ENCODE measurements at places on chromosomes 2 and 18.

GRCh38 chr2:100980046-100980445 is 22.0 kb upstream of the RPL31 start:
- DNase-seq, result no peak

DNA sequence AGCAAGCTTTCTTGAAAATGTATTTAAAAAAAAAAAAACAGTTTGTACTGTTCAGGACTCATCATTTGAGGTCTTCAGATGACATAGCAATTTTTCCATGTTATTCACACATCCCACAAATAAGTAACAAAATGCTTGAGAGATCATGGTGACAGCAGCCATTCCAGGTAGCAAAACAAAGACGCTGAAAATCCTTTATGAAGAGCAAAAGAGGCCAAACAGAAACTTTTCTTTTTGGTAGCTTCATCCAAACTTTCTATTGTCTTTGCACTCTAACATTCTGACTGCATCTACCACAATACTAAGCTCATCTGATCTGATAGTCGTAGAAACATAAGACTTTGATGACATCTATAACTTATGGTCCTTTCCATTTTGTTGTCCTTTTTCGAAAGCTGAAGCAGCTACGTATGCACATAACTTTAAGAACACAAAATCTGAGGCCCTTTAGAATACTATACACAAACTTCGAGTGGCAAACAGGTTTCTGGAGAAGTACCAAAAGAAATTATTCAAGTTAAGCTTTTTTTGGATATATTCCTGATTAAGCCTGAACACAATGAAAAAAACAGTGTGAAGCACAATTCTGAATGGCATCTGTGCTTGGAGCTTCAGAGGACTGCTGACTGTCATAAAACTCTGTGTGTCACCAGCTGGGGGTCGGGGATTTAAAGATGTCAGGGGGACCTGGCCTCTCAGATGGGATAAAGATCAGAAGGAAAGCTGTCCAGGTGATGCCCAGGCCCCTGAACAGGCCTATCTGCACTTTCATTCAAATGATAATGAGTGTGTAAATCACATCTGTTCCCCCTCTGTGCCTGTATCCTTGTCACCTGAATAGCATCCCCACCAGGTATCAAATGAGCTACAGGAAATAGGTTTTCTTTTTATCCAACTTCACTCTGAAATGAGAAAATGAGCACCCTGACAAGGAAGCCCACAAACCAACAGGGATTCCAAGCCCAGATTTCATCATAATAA is 75.8 kb downstream of the ZEB2 start:
- no peak for DNase-seq

GRCh38 chr18:1526991-1527390 is 622.3 kb downstream of the ADCYAP1 start:
- DNase-seq, result no peak

- no peak for DNase-seq
Measured at GRCh38 chr2:130390460-130391057, 34.7 kb downstream of the PTPN18 start.

GRCh38 chr2:232502511-232502910 is 14.9 kb upstream of the ECEL1 start:
- no peak for DNase-seq

DNA sequence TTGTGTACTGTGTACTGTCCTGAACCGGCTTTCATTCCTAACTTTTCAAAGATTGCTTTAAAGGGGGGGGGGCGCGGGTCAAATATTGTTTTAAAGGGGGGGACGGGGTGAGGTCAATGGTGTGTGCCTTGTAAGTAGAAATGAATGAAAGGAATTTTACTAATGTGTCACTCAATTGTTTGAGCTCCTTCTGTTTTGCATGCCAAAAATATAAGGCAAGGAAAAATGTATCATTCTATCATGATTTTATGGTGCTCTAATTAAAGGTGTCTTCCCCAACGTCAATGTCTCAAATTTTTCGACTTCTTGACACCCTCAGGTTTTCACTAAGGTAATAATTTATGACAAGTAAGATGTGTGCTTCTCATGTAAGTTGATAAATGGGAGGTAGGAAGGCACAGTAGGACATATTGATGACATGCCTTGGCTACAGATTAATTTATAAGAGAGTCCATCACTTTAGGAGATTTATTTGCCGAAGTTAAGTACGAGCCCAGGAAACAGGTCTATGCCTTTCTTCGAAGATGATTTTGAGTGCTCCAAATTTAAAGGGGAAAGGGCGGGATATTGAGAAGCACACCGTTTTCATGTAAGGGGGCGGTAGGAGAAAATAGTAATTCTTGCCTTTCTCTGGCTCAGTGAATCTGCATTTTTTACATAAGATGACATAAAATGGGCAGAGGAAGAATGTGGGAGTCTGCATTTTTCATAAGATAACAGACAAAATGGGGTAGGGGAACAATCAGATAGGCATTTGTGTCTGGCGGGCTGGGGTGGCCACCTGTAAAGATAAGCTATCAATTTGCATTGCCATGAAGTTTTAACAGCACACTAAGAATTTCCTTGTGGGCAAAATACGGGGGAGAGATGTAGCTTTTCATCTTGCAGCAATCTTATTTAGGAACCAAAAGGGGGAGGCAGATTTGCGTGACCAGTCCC is 1.2 kb upstream of the TRAPPC8 start:
- no peak for DNase-seq

GRCh38 chr2:32258242-32258641 is 6.4 kb downstream of the NLRC4 start:
- no peak for DNase-seq

GRCh38 chr2:88416016-88416663 is 36.4 kb downstream of the FOXI3 start:
- DNase-seq, result no peak

- DNase-seq, result no peak
Measured at GRCh38 chr18:71405169-71405809, 1116.4 kb downstream of the SOCS6 start.

GRCh38 chr2:18441583-18441982 is 118.9 kb downstream of the RDH14 start:
- DNase-seq, result no peak

DNA sequence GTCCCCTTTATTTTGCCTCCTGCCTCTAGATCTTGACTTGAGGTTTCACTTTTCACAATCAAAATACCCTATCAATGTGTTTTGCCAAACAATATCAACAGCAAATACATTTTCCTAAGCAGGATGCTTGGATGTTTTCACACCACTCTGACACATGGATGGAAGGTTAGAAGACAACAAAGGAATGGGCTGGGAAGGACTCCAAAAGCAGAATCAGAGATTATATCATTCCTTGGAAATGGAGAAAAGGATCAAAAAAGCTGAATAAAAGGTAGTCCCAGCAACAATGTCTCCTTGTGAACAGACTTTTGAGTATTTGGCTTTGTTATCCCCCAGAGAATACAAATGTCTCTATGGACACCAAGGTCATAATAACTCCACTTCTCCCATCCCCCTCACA is 170.8 kb downstream of the ETAA1 start:
- DNase-seq, result no peak

GRCh38 chr2:240135706-240136012 is 446 bp downstream of the COPS9 start:
- DNase-seq, result no peak

DNA sequence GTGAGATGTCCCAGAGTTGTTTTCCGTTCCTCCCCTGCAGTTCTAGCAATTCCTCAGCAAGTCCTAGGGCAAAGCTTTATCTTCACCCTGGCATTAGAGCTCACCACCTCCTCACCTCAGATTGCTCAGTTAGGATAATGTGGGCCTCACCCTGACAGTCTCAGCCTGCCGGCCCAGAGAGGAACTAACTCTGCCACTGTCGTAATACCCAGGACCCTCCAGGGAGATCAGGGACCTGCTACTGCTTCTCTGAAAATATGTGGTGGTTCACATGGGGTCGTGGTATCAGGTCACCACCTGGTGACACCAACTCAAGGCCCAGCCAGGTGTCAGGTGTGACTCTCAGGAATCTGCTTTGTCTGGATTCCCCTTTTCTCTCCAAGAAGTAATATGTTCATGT is 120.7 kb downstream of the FEZ2 start:
- DNase-seq, result no peak

- no peak for DNase-seq
Measured at GRCh38 chr2:104857262-104858005, 3.5 kb downstream of the POU3F3 start.

GRCh38 chr18:7545734-7546133 is 21.4 kb upstream of the PTPRM start:
- DNase-seq, result no peak

DNA sequence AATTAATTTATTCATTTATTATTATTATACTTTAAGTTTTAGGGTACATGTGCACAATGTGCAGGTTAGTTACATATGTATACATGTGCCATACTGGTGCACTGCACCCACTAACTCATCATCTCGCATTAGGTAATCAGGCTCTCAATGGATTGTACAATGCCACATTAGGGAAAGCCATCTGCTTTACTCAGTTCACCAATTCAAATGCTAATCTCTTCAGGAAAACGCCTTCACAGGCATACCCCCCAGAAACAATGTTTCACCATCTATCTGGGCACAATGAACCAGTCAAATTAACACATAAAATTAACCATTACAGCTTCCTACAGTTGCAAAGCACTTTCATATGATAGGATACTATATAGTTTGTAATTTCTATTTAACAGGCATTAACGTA is 84.8 kb upstream of the DNAJC10 start:
- DNase-seq, result no peak

DNA sequence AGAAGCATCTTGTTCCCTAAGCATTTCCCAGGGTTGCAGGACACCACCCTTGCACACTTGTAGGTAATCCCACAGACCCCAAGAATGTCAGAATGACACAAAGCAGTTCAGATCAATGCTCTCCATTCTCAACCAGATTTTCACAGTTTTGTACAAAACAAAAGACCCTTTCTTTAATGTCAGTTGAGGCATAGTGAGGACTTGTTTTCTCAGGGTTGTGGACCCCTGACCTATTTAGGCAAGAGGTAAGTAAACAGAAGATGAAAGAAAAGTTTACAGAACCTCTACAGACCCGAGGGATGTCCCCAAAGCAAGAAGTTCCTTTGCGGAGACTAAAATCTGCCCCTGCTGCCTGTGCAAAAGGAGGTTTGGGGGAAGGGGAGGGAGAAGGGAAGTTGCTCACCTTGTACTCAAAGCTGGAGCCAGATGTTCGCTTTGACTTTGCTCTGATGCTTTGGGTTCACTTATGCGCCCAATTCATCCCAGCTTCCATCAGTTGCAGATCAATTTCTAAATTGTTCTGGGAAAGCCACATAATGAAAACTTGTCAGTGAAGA is 635.4 kb downstream of the EPHA4 start:
- DNase-seq, result no peak

- DNase-seq, result no peak
Measured at GRCh38 chr2:48339451-48339850, 190.5 kb upstream of the STON1 start.

GRCh38 chr18:76747676-76748075 is 74.7 kb upstream of the ZNF236 start:
- no peak for DNase-seq

DNA sequence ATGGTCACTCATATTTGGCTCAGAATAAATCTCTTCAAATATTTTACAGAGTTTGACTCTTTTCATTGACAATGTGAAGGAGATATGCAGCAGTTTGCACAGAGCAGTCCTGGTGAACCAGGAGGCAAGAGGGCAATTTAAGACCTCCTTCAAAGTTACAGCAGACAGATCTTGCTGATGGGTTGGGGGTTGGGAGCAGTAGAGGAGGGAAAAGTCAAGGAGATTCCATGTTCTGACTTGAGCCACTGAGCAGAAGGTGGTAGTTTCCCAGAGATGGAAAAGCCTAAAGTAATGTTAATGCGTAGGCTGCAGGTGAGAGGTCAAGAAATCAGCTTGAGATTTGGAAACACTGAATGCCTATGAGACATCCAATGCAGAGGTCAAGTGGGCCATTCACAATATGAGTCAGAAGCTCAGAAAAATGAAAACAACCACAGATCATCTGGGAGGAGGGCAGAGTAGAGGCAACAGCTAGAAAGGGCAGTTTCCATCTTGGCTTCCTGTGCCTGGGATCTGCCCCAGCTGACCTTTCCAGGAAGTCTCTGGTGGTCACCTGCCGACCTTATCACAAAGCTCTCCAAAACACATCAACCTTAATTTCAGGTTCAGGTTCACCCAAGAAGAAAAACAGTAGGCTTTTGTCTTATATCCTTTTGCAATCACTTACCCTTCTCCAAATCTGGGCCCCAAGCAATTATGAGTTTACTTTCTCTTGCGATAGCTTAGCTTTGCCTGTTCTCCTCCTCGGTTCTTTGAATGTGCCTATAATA is 197.5 kb upstream of the ARL4C start:
- no peak for DNase-seq

GRCh38 chr2:171522788-171523087 is 464 bp downstream of the CYBRD1 start:
- no peak for DNase-seq

- no peak for DNase-seq
Measured at GRCh38 chr2:5697562-5697961, 5.4 kb downstream of the SOX11 start.

DNA sequence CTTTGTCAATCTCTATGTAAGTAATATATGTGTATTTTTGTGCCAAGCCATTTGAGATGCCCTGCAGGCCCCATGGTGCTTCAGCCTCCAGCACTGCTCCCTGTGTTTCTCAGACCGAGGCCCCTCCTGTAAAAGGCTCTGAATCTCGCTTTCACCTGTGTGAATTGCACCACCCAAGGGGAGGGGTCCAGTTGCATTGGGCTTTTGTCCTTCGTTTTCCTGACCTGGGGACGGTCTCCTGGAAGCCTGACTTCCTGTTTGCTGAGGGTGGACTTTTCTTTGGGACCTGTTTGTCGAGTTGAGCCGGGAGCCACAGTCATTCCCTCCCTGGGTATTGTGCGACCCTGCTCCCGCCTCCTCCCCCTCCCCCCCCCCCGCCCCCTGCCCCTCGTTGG is 48.9 kb downstream of the AGAP1 start:
- no peak for DNase-seq

DNA sequence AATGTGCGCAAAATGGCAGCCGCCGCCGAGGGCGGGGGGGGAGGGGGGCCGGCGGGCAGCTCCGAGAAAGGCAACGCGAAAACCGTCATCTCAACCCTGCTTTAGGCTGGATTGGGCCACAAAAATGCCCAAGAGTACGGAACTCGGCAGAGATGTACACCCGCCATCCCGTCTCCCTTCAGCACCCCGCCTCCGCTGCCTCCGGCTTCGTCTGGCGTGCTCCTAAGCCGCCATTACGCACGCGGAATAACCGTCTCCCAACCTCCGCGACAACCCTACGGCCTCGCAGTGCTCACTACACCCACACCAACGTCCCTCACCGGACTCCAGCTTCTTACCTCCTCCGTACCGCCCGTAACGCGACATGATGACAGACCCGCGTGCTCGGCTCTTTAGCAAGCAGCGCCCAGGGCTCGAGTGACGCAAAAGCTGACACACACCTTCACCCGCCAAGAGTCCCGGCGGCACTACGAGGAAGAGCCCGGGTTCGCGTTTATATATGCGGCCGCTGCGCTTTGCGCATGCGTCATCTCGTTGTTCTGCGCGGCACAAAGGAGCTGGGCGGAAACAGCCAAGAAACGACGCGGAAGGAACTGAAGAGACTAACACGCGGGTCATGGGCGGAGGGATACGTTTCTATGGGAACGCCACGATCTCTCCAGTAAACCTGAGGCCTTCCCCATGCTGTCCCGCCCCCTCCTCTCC is at the start of gene SRSF7:
Gene SRSF7 (minus strand): TSS at position 471 of the 705 bp plus-strand sequence. CDS start 105 bp downstream, at position 366.
- DNase-seq, result peak; percentile 94

- no peak for DNase-seq
Measured at GRCh38 chr18:22302144-22302543, 115.6 kb downstream of the CTAGE1 start.

GRCh38 chr2:198873503-198874471 is 584.0 kb downstream of the SATB2 start:
- no peak for DNase-seq
